ENCODE measurements at places on chromosomes 13 and 19.

DNA sequence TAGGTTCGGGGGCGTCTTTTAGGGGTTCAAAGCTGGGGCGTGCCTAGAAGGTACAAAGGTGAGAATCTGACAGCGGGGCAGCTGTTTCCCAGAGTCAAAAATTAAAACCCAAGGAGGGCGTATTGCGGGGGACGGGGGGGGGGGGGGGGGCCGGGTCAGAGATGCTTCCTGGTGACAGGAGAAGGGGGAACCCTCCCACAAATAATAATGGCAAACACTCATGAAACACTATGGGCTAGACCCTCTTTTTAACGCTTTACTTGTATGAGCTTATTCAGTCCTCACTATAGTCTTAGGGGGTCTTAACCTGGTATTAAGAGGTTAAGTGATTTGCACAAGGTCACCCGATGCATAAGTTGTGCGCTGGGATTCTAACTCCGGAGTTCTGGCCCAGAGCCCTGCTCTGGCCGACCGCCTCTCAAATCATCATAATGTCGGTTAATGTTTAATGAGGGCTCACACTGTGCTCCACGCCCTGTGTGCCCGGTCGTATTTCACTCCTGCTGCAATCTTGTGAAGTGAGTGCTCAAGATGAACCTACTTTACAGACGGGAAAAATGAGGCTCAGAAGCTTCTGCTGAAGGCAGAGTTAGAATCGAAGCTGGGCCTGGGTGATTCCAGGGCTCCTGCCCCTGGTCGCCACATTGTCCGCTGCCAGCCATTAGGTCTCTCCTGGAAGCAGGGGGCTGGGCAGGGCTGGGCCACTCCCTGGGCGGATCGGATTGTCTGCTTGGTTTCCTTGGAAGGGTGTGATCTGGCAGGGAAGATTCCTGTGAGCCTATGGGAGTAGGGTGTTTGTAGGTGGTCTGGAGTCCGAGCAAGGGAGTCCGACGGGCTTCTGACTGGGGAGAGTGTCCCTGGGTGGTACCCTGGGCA, 964 bp downstream of the PAK4 start:
- DNase-seq = peak; percentile 16

DNA sequence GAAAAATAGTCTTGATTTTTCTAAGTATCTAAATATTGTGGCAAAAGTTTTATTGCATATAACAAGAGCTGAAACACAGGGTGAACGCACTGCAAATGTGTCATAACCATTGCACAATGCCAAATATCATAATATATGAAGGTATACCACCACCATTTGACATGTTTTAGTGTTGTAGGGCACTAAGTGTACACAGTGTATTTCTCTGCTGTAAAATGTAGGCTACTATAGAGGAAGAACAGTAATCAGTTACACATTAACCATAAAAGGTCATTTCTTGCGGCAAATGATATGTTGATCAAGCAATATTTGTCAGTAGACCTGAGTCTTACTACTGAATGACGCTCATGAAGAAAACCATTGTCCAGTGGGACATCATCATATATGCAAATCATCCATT, 18.3 kb upstream of the KLF5 start:
- DNase-seq = no peak

GRCh38 chr19:57706346-57706745, 2.7 kb downstream of the ZNF154 start:
- no peak for DNase-seq

GRCh38 chr13:45861322-45861721, 9.8 kb upstream of the SIAH3 start:
- peak; percentile 8 for DNase-seq

DNA sequence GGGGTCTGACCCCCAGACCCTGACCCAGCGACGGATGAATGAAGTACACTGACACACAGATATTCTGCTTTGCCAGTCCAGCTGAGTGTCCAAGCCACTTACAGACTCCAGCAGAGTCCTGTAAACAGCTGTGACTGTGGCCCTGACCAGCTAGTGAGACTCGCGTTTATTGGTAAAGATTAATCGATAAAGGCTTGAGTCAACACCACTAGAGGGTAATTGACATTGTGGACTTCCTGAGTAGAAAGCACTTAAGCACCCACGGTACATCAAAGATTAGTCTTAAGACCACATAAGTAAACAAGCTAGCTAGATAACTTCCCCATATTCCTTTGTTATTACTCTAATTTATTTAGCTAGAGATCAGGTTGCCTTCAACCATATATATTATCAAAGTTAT, 146.0 kb downstream of the OXGR1 start:
- no peak for DNase-seq
